ENCODE measurements at places on chromosomes 7 and 10.

GRCh38 chr7:50185208-50185607 lies 92.2 kb upstream of the ZPBP start:
- DNase-seq, result no peak

DNA sequence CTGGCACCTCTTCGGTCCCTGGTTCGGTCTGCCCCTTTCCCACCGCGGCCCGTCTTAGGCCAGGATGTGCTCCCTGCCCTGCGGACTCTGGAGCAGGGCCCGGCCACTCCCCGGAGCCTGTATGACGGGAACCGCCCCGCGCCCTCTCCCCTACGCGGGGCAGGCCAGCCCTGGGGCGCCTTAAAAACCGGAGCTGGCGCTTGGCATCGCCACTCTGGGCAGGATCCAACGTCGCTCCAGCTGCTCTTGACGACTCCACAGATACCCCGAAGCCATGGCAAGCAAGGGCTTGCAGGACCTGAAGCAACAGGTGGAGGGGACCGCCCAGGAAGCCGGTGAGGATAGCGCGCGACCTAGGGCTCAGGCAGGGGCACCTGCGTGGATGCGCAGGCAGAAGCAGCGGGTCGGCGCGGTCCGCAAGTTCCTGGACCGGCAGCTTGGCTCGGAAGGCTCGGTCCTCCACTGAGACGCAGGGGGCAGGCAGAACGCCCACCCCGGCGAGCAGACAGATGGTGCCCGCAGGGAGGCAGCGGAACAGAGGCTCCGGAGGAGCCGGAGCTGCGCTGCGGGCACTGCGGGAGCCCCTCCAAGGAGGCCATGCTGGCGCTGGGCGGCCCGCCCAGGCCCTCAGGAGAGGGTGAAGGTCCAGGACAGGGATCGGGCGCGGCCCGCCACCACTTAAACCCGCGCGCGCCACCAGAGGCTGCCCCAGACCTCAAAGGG lies at the start of gene ADIRF:
TSS of gene ADIRF (plus strand) at position 212 of the 723 bp plus-strand sequence. CDS start at position 275, 63 bp downstream.
- no peak for DNase-seq

- DNase-seq, result no peak
These were observed 140.2 kb upstream of the TNS3 start for GRCh38 chr7:47722126-47722525.

DNA sequence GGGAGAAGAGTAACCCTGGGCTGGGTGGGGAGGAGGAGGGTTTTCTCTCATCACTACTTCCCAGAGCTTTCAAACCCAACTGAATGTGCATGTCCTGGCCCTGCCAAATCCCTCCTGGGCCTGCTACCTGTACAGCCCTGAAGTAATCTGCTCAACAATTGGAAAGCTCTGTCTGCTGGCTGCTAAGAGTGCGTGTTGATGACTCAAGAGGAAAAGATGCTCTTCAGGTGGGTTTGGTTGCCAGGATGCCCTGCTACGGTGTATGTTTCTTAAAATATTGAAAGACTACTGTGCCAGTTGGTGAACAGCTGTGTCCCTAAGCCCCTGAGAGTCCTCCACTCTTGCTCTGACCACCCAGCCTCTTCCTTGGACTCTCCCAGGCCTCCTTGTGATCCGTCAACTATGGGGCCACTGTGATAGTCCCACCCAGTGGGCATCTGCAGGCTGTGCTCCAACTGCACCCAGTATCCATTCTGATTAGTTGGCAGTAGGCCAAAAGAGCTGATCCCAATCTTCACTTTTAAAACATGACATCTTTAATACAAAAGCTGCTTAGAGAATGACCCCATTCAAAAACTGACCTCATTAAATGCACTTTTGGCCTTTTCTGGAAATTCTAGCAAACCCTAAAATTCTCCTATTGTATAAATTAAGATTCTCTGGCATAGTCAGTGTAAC lies 85.6 kb downstream of the AOAH start:
- no peak for DNase-seq

DNA sequence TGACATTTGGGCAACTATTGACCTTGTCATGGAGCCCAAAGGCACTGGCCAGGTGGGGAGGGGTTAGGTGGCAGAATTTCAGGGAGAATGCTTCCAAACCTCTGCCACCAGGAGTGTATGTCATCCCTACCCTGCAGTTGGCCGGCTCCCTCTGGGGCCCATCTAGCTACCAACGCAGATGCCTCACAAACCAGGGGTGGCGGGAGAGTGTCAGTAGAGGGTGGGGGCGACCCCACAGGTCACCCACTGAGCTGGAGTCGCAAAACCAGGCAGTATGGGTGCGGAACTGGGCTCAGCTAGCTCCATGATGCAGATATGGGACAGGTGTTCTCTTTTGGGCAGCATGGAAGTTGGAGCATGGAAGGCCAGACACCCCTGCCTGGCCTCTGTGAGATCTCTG lies 51.4 kb downstream of the FAM241B start:
- no peak for DNase-seq

GRCh38 chr10:16717622-16718395 lies 99.4 kb downstream of the RSU1 start:
- DNase-seq, result peak; percentile 76
